ENCODE measurements at places on chromosomes 4 and X. TPM values are rescaled to one million over a fixed set of nuclear protein-coding genes. Genes with fewer than 3 reads are reported as not detected.

Gene CLDN2
- total RNA-seq: not detected

Gene REPS2
- 1.7 TPM for total RNA-seq

Gene ADH1B
- total RNA-seq: 0.47 TPM

Gene FATE1
- not detected for total RNA-seq

Gene LRCH2
- 3.2 TPM for total RNA-seq

Gene C4orf50
- total RNA-seq: not detected

Gene STK32B
- 9.8 TPM for total RNA-seq

Gene NOP14
- 29.4 TPM for total RNA-seq

Gene SCML2
- total RNA-seq: 1.3 TPM

Gene TCEAL2
- not detected for total RNA-seq

Gene MAGEA10
- not detected for total RNA-seq

Gene ANOS1
- total RNA-seq: 0.54 TPM

Gene MAOB
- total RNA-seq: not detected

Gene METTL14
- 17.7 TPM for total RNA-seq

Gene SPANXD
- not detected for total RNA-seq

Gene UGT2B17
- not detected for total RNA-seq

Gene VSIG1
- 0.72 TPM for total RNA-seq

Gene OTC
- total RNA-seq: not detected

Gene MEPE
- total RNA-seq: not detected

Gene SMIM31
- total RNA-seq: not detected

Gene ETDC
- total RNA-seq: not detected

Gene GLOD5
- total RNA-seq: not detected

Gene TCEAL1
- 12.5 TPM for total RNA-seq

Gene SHOX
- total RNA-seq: not detected

Gene TMEM150C
- total RNA-seq: 3.0 TPM

Gene CT45A10
- total RNA-seq: not detected

Gene SPANXC
- total RNA-seq: not detected

Gene WAS
- 0.09 TPM for total RNA-seq

Gene ITIH6
- not detected for total RNA-seq

Gene ZNF157
- not detected for total RNA-seq

Gene ZFYVE28
- 4.0 TPM for total RNA-seq

Gene AFF2
- 0.09 TPM for total RNA-seq

Gene PNMA3
- total RNA-seq: not detected

Gene BLOC1S4
- 13.7 TPM for total RNA-seq

Gene HEPH
- 0.47 TPM for total RNA-seq

Gene GPRASP2
- total RNA-seq: 16.0 TPM

Gene SLC49A3
- total RNA-seq: 3.3 TPM

Gene TMEM154
- 3.9 TPM for total RNA-seq

Gene RHOXF2
- not detected for total RNA-seq

Gene GPR82
- not detected for total RNA-seq

Gene ARL9
- under 0.01 TPM for total RNA-seq

Gene TASL
- not detected for total RNA-seq

Gene MAGEB17
- total RNA-seq: 0.19 TPM

Gene TRIM2
- 17.3 TPM for total RNA-seq

Gene UGT2B11
- not detected for total RNA-seq

Gene CCNA2
- total RNA-seq: 52.5 TPM

Gene GLUD2
- 1.2 TPM for total RNA-seq

Gene PPP1R2C
- total RNA-seq: not detected

Gene NSDHL
- 16.7 TPM for total RNA-seq

Gene REELD1
- not detected for total RNA-seq

Gene FGFBP2
- not detected for total RNA-seq

Gene RAB41
- not detected for total RNA-seq

Gene SULT1E1
- total RNA-seq: 8.5 TPM

Gene CENPVL1
- total RNA-seq: not detected

Gene NLGN3
- total RNA-seq: 0.09 TPM

Gene EMCN
- total RNA-seq: 40.8 TPM

Gene PAGE4
- not detected for total RNA-seq

Gene UGT2A1
- 0.27 TPM for total RNA-seq

Gene PCDH18
- total RNA-seq: 1.2 TPM

All from endothelial cell of coronary artery (primary cell).